ENCODE measurements at places on chromosomes 4 and X. TPM values are rescaled to one million over a fixed set of nuclear protein-coding genes. Genes with fewer than 3 reads are reported as not detected.
A peak's percentile ranks its signal among the peaks of the same experiment; 100 is the strongest.

The DRD5 gene
- not detected for polyA plus RNA-seq

The DDX53 gene
- 2.5 TPM for polyA plus RNA-seq

The ATP6AP1 gene
- polyA plus RNA-seq = 72.0 TPM

The LNX1 gene
- 2.3 TPM for polyA plus RNA-seq

The SPP1 gene
- not detected for polyA plus RNA-seq

The SYNPO2 gene
- not detected for polyA plus RNA-seq

The ALB gene
- polyA plus RNA-seq = 0.07 TPM

The TENM3 gene
- not detected for polyA plus RNA-seq

The CTAG1A gene
- polyA plus RNA-seq = not detected

The OTC gene
- polyA plus RNA-seq = not detected

The PPP1R2C gene
- not detected for polyA plus RNA-seq

The NXT2 gene
- 9.0 TPM for polyA plus RNA-seq

The SYP gene
- 4.3 TPM for polyA plus RNA-seq

The CSAG3 gene
- 21.1 TPM for polyA plus RNA-seq

The CCDC160 gene
- not detected for polyA plus RNA-seq

The RAB9B gene
- not detected for polyA plus RNA-seq

The DMRTC1B gene
- not detected for polyA plus RNA-seq

The SHROOM2 gene
- not detected for polyA plus RNA-seq

GRCh38 chr4:109764789-109765402 lies 35.0 kb upstream of the PLA2G12A start:
- no peak for DNase-seq

DNA sequence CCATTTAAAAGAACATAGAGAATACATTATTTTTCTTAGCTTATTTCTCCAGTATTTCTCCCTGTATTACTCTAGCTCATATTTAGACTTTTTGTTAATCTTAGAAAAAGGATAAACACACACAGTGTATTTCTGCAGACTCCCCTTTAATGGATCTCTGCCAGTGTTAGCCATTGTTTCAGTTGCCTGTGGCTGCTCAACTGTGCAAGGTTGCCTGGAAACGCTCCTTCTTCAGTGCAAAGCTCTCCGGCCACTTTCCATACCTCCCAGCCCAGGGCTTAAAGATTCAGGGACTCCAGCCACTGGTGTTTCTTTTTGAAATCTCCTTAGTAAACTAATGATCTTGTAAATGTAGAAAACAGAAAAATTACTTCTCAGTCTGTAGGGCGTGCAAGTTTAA lies 104.9 kb downstream of the SLIT2 start:
- DNase-seq = no peak

- no peak for DNase-seq
These were observed 515.6 kb downstream of the PPARGC1A start for GRCh38 chr4:23374259-23374658.

DNA sequence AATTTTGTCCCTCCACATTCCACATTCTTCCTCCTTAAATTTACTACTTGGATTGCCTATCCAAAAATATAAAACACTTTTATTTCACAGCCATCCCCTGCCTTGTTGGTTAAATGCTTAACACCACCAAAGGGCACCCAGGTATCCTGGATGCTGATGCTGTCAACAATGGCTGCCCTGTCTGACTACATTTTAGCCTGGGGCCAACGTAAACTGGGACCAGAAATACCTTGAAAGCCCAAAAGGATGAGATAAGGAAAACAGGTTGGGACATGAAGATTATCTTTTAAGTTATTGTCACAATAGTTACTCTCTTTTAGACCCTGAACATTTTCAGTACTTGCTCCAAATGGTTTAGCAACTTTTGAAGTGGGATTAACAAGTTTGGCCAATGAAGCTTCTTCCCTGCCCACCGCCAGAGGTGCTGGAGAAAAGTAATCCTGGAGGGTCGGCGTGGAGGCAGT lies 775 bp upstream of the YIPF6 start:
- DNase-seq = no peak

GRCh38 chr4:10656988-10657387 lies 27.6 kb downstream of the CLNK start:
- no peak for DNase-seq

- DNase-seq = no peak
These were observed at the start of gene KLHL34 for GRCh38 chrX:21658152-21658737. KLHL34 (minus strand) TSS chrX:21658330; CDS start chrX:21657788, 542 bp downstream.

DNA sequence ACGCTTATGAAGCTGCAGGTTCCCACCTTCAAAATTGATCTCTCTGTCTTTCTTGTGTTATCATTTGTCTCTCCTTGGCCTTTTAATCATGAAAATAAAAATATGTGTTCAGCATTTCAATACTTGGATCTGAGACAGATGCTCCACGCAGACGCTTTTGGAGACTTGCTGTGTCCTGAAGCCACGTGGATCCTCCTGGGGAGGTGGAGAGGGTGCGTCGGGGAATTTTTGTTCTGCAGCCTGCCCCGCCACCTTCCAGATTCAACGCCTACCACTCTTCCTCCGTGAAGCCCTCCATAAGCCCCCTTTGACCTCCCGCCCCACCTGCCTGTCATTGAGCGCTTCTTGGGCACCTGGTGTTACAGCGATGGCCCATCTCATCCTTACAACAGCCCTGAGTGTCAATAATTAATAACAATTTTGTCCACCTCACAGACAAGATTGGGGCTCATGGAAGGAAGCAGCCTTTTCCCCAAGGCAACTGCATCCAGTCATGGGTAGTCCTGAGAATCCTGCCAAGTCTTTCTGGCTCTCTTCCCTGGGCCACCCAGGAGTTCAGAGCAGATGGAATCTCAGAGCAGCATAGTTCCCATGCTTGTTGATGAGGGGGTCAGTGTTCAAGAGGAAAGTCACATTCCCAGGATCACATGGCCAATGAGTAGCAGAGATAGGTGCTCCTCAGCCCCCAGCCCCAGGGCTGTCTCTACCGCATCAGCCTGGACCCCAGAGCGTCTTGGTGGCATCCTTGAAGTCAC lies 172.6 kb upstream of the PSAPL1 start:
- no peak for DNase-seq

DNA sequence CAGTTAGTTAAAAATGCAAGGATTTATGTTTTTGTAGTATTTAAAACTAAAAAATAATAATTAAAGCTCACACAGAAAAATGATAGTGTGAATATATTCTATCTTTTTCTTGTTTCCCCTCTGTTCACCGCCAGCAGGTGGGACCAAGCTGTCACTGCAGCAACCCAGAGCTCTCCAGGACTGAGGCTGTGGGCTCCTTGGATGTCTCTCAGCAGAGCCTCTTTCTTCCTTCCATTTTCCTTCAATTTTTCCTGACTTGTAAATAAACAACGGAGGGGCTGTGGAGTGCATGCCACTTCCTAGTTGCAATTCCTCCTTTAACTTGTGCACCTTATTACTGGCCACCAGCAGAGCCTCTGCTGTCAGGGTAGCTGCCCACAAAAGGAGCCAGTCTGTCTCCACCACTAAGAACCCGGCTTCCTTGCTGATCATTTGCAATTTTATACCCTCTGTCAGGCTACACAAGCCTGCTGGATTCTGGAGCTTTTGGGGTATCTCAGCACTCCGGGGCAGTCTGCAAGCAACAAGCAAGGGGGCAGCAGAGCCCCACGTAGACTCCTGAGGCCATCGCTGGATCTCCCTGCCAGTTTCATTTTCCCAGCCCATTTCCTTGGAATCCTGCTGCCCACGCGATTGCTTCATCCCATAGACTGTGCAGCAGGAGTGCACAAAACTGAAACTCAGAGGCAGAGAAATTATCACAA lies 1467.4 kb downstream of the C4orf33 start:
- DNase-seq = no peak

GRCh38 chrX:40105835-40106675 lies 8.3 kb upstream of the BCOR start:
- peak; percentile 68 for DNase-seq

- DNase-seq = no peak
These were observed 139.3 kb downstream of the PDE5A start for GRCh38 chr4:119489305-119489704.

DNA sequence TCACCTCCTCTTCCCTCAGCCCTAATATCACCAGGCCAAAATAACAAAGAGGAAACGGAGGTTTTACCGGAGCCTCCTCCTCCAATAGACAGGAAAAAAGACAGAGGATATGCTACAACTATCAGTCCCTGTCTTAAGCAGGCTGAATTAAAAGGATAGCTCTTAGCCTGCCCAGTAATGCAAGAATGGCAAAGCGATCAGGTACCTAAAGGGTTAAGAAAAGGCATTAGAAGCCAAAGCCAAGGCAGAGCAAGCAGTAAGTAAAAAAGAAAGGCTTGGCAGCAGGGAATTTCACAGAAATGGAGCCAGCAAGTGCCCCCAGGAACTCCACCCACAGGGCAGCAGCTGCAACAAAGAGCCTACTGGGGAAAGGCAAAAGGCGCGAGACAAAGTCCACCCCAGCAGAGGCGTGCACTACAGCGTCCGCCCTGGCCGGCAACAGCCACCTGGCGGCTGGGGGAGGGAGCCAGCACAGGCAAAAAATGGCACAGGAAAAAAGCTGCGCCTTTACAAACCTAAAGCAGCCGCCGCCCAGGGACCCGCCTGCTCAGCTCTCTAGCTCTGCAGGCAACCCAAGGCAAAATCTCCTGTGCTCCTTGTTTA lies 220.6 kb upstream of the ZC4H2 start:
- peak; percentile 7 for DNase-seq

DNA sequence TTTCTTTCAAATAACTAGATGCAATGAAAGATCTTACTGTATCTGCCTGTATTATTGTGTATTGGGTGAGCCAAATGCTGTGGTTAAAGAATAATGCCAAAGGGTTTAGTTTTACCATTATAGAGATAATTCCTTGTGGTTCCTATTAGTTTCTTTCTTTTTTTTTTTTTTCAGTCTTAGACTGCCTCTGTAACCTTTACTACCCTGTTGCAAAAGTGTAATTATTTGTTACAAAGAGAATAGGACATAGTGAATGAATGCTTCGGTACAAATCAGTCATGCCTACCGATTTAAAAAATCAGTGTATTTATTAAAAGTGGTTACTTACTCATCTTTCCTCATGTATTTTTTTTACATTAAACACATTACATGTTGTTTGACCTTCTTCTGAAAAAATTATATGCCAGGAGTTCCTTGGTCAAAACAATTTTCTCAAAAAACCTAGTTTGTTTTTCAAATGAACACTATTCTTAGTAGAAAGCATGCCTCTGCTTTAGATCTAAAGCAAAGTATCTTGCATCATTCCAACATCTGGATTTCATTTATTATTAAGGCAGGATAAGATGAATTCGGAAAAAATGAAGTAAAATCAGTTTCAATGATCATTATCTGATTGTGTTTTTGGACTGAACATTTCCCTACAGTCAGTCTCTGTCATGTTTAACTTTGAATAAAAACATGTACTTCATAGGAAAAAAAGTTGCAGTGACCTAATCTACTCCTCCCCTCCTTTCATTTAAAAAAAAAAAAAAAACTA lies 21.2 kb upstream of the SYNPO2 start:
- DNase-seq = no peak

GRCh38 chr4:151715881-151716280 lies 44.9 kb downstream of the GATB start:
- DNase-seq = no peak

DNA sequence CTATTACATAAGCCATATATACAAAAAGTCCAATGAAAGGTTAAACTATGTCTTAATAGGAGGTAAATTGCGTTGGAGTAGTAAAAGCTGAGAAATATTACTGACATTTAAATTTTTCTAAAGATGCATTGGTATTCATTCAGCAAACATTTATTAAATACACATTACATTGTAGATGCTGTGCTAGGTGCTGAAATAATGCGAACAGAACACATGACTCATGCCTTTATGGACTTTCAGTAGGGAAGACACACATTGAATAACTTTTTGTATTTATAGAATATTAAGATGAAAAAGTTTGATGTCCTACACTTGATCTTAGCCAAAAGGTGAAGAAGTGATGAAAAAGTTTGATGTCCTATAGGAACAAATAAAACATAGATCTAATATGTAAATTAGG lies 871.1 kb upstream of the SLIT2 start:
- no peak for DNase-seq

DNA sequence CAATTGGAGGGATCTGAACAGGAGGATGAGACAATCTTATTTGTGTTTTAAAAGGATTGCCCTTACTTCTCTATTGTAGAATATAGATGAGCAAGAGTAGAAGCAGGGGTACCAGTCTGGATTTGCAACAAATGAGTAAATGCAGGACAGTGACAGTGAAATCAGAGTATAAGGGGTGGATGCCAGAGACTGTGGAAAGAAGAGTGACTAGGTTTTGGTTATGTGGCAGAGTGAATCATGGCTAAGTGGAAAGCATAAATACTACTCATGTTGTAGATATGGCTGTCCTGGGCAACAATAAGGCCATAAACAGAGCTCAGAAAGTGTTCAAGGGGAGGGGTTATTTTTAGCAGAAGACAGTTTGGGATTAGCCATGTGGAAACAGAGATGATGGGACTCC lies 6.0 kb upstream of the VSIG4 start:
- DNase-seq = no peak

- peak; percentile 27 for DNase-seq
These were observed 1.8 kb upstream of the TMEM164 start for GRCh38 chrX:110000847-110001713.

- no peak for DNase-seq
These were observed 58.7 kb upstream of the KLF3 start for GRCh38 chr4:38605181-38605752.

GRCh38 chr4:23930750-23931488 lies 41.1 kb upstream of the PPARGC1A start:
- DNase-seq = no peak
